HEK293T (cell line): ENCODE measurements at places on chromosomes 12 and 14.

GRCh38 chr14:69539631-69540410, 34.9 kb downstream of the CCDC177 start:
- DNase-seq, result no peak

- no peak for DNase-seq
These were observed 73.9 kb upstream of the KRR1 start for GRCh38 chr12:75585330-75585729.

- DNase-seq, result no peak
These were observed 21.1 kb downstream of the FUT8 start for GRCh38 chr14:65433646-65434045.

GRCh38 chr14:55741240-55741639, 161.2 kb downstream of the KTN1 start:
- no peak for DNase-seq

GRCh38 chr12:16352481-16352880, 5.0 kb downstream of the MGST1 start:
- no peak for DNase-seq

- DNase-seq, result no peak
These were observed 197.8 kb upstream of the PRKD1 start for GRCh38 chr14:30125322-30125979.

GRCh38 chr14:24130380-24130716, at the start of gene FITM1:
TSS of gene FITM1 (plus strand) at chr14:24130659. CDS start at chr14:24131564, 905 bp downstream.
- DNase-seq, result no peak

GRCh38 chr14:24258548-24259265, 4.3 kb downstream of the TGM1 start:
- no peak for DNase-seq

DNA sequence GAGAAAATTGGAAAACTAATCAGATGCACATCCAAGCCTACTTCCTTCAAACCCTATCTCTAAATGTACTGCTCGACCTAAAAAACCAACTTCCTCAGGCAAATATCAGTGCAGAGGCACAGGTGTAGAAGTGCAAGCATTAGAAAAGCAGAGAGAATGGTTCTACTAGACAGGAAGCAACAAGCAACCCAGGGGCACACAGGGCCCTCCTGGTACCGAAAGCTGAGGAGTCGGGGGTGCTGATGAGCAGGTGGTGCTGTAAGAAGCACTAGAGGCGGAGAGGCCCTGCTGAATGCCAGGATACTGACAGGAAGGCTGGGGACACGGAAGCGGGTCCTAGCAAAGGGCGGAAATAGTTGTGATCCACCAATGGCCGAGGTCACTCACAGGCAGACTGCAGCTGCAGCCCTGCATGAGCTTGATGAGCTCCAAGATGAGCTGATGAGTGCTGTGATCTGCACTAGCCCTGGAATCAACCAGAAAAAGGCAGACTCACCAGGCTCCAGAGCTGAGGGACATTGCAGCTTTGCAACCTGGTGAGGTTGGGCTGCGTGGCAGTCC, 85.9 kb downstream of the TTC7B start:
- no peak for DNase-seq

DNA sequence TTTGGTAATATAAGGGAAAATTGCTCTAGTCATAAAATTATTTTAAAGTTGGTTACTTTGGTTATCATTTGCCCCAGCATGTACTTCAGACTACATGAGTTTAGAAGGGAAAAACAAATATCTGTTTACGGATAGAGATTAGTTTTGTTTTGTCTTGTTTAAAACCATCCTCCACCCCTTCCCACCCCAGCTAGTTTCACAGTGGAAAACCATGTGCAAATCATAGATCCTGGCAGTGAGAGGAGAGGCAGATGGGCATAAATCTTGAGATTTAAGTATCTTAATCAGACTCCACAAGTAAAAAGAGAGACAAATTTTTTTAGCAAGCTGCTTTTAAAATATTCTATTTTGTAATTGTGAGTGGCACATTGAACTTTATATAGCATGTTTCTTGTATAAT, 424.7 kb downstream of the TMEM117 start:
- no peak for DNase-seq

DNA sequence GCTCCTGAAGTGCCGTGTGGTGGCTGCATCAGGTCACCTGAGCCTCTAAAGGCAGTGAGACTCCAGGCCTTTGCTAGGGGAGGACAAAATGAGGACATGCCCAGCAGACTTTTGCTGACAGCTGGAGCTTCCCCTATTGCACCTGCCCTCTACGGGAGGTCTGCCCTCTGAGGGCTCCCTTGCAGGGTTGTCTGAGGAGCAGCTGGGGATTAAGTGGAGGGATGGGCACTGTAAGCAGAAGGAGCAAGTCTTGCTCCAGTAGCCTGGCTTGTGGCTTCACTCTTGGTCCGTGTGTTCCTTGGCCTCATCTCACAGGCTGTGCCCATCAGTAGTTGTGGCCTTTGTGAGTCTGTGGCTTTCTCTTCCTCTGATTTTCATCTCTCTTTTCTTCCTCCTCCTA, 66.9 kb upstream of the NRXN3 start:
- no peak for DNase-seq

- DNase-seq, result no peak
These were observed 141.7 kb upstream of the AMIGO2 start for GRCh38 chr12:47221256-47222023.

DNA sequence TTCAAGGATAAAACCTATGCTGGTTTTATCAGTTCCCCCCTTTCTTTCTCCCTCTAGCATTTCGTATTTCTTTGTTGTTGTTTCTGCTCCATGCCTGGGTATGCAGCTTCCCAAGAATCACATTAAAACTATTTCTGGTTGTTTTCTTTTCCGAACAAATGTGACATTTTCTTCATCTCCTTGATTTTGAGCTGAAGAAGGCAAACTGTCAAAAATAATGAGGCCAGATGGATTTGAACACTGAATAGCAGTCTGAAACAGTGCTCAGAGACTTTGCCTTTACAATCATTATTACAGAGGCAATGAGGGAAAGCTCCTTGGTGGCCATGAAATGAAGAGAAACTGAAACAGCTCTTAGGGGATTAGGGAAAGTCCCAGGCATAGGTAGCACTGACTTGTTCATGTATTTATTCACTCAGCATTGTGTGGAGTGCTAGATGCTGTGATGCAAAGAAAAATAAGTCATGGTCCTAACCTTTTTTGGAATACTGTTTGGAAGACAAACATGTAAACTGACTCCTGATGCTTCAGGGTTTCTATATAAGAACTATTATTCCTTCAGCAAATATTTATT, 319.5 kb downstream of the FUT8 start:
- no peak for DNase-seq

GRCh38 chr12:61939977-61940376, 320.2 kb upstream of the USP15 start:
- no peak for DNase-seq

DNA sequence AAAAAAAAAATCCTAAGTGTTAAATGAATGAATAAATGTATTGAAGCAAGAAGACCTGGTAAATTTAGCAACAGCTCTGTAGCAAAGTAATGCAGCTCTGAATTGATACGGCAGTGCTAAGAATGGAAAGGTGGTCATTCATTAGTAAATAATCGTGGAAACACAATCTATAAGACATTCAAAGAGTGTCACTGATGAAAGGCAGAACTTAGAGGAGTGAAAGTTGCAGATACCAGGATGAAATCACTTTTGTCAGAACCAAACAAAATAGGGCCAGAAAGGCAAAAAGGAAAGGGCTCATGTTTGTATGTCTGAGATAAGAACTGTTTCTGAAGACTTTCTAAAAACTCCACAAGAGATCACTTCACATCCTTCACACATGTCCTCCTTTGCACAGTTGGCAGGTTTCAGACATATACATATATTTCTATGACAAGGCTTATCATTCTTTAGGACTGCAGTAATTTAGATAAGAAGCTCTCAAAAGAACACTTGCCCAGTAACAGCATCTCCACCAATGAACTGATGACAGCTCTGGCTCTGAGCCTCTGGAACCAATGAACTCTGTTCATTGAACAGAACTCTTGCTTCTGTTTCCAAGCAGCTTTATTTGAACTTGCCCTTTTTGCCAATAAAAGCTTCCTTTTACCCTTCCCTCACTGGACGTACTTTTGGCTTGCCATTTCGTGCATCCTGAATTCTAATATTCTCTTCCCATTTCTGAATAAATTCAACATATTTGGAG, 4.2 kb upstream of the LRR1 start:
- peak; percentile 31 for DNase-seq

GRCh38 chr14:76904100-76904739, 78.0 kb downstream of the LRRC74A start:
- DNase-seq, result no peak

DNA sequence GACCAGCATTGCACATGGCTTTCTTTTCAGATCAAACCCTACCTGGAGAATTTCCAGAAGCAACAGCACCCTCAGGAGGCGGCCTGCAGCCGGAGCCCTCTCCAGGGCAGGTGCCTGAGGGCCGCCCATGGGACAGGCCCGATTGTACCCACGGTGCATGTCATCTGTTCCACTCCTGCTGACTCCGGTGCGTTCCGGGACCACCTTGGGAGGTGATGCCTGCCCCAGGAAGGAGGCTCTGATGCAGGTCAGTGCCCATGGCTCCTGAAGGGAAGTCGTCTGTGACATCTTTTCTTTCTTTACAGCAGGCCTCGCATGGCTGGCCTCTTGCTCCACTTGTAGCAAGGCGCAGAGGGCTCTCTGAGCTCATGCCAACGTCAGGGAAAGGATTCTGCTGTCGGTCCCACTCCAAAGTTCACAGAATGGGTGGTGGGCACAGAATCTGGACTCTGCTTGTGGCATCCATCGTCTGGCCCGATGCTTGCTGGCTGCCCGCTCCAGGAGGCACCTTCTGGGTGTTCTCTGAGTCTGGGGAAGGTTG, 160.7 kb upstream of the RTL1 start:
- no peak for DNase-seq

DNA sequence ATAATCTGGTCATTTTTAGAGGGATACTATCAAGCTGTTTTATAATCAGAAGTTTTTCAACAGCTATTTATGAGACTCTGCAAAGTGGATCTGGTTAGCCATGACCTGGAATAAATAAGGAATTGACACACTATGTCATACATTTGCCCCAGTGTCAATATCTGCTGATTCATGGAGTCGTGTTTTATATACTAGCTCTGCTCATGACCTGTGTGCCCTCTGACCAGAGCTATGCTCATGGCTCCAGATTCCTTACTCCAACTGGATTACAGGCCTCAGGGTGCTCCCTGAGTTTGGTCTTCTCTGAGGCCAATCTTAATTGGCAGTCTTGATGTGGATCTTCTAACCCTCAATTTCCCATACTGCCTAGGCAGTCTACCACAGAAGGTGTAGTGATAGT, 141.1 kb downstream of the FOXA1 start:
- no peak for DNase-seq

- no peak for DNase-seq
These were observed 141.2 kb upstream of the NOS1 start for GRCh38 chr12:117502633-117503032.

DNA sequence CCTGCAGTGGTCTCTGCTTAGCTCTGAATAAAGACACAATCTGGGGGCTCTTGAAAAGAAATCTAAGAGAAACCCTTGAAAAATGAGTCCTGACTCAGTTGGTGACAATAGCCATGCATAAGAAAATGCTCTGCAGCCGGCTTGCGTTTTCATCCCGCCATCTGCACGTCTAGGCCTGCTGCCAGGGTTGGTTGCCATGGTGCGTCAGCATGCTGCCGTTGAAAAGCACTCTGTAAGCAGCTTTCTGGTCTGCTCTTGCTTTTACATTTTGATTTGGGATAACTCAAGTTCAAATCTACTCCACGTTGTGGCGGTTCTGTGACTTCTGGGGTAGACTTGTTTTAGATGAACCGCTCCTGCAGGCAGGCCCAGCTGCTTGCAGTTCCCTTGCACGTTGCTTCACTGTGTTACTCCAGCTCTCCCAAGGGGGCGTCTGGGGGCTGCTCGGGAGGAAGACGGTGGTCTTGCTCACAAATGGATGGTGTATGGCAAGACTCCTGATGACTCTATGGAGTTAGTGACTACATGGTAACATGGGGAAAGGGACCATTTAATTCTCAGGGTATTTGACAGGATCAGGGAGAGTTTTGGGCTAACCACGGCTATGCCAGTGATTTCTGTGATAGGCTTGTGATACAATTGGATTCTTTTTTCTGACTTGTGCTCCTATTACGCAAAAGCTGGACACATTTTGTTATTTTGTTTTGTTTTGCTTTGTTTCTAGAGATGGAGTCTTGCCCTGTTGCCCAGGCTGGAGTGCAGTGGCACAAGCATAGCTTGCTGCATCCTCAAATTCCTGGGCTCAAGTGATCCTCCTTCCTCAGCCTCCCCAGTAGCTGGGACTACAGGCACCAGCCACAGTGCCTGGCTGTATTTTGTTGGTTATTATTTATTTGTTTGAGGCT, 15.8 kb downstream of the WNT5B start:
- DNase-seq, result no peak

DNA sequence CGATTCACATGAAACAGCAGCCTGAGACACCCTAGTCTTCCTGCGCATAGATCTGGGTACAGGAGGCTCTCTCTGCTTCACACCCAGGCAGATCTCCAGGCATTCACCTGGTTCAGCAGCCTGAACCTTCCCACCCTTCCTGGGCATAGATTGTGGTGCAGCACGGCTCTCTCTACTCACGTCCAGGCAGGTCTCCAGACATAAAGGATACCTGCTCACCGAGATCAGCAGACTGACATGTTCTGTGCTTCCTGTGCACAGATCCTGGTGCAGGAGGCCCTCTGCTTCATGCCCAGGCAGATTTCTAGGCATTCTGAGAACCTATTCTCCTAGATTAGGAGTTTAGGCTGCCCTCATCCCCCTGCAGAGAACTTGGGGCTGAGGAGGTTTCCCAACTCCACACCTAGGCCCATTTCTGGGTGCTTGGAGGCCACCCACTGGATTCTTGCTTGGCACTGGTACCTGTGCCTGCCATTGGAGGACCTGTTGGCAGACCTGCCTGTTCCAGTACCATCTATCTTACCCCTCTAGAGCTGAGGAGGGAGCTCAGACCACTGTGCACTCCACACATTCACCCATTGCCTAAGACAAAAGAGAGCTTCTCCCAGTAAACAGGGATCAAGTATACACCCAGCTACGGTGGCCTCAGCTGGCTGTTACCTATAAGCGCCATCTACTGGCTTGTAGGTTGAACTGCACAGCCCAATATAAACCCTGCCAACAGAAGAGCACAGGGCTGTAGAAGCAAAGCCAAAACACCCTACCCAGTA, 28.0 kb upstream of the GARIN6 start:
- peak; percentile 30 for DNase-seq

GRCh38 chr12:78672033-78672432, 192.5 kb upstream of the SYT1 start:
- no peak for DNase-seq

GRCh38 chr14:102764220-102764671, 13.0 kb upstream of the TRAF3 start:
- no peak for DNase-seq

DNA sequence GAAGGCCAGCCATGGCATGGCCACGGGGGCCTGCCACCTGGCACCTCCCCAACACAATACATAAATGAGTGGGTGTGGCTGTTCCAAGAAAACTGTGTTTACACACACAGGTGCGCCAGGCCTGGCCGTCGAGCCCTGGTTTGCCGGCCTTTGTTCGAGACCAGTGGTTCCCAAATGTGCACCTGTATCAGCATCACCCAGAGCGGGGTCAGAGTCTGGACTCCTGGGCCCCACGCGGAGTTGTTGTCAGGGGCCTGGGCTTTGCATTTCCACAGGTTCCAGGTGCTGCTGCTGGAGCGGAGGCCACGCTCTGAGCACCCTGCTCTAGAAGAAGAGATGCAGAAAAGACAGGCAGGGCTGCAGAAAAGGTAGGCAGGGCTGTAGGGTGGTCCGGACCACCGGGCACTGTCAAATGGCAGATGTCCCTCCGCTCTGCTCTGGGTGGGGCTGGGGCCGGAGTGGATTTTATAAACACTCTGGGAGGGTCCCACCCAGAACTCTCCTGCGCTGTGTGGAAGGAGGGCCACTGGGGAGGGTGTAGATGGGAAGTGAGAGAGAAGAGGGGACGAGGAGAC, 4.2 kb upstream of the ASPG start:
- no peak for DNase-seq

GRCh38 chr12:3405821-3406220, 85.2 kb upstream of the PRMT8 start:
- no peak for DNase-seq
